ENCODE measurements at places on chromosomes 13 and 19.

DNA sequence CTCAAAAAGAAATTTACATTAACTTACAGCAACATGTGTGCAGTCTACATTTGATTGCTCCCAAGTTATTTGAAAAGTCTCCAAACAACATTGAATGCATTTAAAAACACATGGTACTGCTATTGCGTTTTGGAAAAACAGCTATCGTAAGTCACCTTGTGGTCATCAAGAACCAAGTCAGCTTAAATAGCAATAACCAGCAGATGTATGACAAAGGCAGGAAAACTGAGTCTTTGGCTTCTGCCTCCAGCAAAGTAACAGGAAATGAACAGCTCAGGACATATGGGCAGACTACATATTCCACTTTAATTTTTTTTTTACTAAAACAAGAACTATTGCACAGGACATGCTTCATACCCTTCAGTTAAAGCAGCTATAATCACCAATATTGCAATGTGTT, 580.6 kb upstream of the SPRY2 start:
- no peak for DNase-seq
- no peak overlapping the region for H3K4me3 ChIP-seq

GRCh38 chr13:97403893-97404750, 29.8 kb upstream of the RAP2A start:
- no peaks in the 10 kb centered on the region for H3K27me3 ChIP-seq
- H3K36me3 ChIP-seq, result no peaks in the 10 kb centered on the region
- H3K27ac ChIP-seq, result no peak overlapping the region
- no peak overlapping the region for H3K4me3 ChIP-seq
- no peak for DNase-seq

GRCh38 chr19:50207730-50208129, 4.3 kb downstream of the MYH14 start:
- no peaks in the 10 kb centered on the region for H3K4me1 ChIP-seq
- no peaks in the 10 kb centered on the region for H3K27me3 ChIP-seq

DNA sequence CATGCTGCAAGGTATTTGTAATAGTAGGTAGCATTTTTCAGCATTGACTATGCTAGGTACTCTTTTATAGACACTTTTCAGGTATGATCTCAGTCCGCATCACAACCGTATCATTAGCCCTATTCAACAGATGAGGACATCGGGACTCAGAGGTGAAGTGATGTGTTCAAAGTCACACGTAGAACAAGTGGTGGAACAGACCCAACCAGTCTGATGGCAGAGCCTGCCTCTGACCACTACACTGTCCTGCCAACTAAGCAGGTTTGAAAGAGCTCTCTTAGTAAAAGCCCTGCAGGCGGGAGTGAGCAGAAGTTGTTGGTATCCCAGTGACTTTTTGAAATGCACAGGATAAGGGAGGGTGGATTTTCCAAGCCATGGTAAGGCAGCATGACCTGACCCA, 20.2 kb downstream of the PAF1 start:
- no peak overlapping the region for H3K27ac ChIP-seq
- no peak overlapping the region for H3K4me3 ChIP-seq
- H3K4me1 ChIP-seq, result no peaks in the 10 kb centered on the region
- peaks cover 16% of the 10 kb centered on the region for H3K36me3 ChIP-seq

GRCh38 chr13:101523154-101524131, 71.0 kb downstream of the ITGBL1 start:
- no peaks in the 10 kb centered on the region for H3K4me1 ChIP-seq
- H3K27ac ChIP-seq, result no peak overlapping the region
- no peak overlapping the region for H3K4me3 ChIP-seq
- DNase-seq, result no peak
- H3K27me3 ChIP-seq, result no peaks in the 10 kb centered on the region

GRCh38 chr19:2032296-2032941, 16.9 kb upstream of the BTBD2 start:
- peaks cover 6% of the 10 kb centered on the region for H3K4me1 ChIP-seq
- H3K27ac ChIP-seq, result no peak overlapping the region
- no peaks in the 10 kb centered on the region for H3K36me3 ChIP-seq
- no peak overlapping the region for H3K4me3 ChIP-seq
- DNase-seq, result no peak

- H3K36me3 ChIP-seq, result no peaks in the 10 kb centered on the region
- H3K27me3 ChIP-seq, result no peaks in the 10 kb centered on the region
- H3K4me1 ChIP-seq, result no peaks in the 10 kb centered on the region
- no peak overlapping the region for H3K27ac ChIP-seq
- no peak for DNase-seq
Measured at GRCh38 chr19:13996928-13997630, 9.0 kb downstream of the RFX1 start.

GRCh38 chr19:33428627-33429125, 55.2 kb downstream of the CEBPG start:
- no peak for DNase-seq
- H3K27ac ChIP-seq, result no peak overlapping the region
- H3K36me3 ChIP-seq, result no peaks in the 10 kb centered on the region
- no peaks in the 10 kb centered on the region for H3K4me1 ChIP-seq

DNA sequence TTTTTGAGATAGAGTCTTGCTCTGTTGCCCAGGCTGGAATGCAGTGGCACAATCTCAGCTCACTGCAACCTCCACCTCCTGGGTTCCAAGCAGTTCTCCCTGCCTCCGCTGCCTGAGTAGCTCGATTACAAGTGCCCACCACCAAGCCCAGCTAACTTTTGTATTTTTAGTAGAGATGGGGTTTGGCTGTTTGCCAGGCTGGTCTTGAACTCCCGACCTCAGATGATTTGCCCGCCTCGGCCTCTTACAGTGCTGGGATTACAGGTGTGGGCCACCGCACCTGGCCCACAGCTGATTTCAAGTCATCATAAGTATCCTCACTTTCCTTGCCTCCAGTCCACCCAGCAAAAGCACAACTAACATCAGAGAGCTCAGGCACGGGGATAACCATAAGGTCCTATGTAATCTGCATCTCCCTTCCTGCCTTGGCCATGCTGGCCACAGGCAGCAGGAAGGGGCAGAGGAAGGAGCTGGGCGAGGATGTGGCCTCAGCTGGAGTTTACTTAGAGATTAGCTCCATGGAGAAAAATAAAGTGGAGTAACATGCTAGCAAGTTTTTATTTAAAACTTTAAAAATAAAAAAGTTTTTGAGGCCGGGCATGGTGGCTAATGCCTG, 22.9 kb upstream of the ADGRE1 start:
- no peaks in the 10 kb centered on the region for H3K27me3 ChIP-seq
- DNase-seq, result no peak
- H3K36me3 ChIP-seq, result no peaks in the 10 kb centered on the region
- H3K4me3 ChIP-seq, result no peak overlapping the region

- no peak overlapping the region for H3K27ac ChIP-seq
- DNase-seq, result no peak
- H3K4me3 ChIP-seq, result no peak overlapping the region
- H3K27me3 ChIP-seq, result no peaks in the 10 kb centered on the region
- H3K36me3 ChIP-seq, result no peaks in the 10 kb centered on the region
- no peaks in the 10 kb centered on the region for H3K4me1 ChIP-seq
Measured at GRCh38 chr13:54226876-54227275, 1198.3 kb downstream of the OLFM4 start.

GRCh38 chr13:113803409-113804016, 44.5 kb downstream of the TMEM255B start:
- no peaks in the 10 kb centered on the region for H3K27me3 ChIP-seq
- no peaks in the 10 kb centered on the region for H3K4me1 ChIP-seq
- no peaks in the 10 kb centered on the region for H3K36me3 ChIP-seq
- no peak overlapping the region for H3K4me3 ChIP-seq
- DNase-seq, result no peak

DNA sequence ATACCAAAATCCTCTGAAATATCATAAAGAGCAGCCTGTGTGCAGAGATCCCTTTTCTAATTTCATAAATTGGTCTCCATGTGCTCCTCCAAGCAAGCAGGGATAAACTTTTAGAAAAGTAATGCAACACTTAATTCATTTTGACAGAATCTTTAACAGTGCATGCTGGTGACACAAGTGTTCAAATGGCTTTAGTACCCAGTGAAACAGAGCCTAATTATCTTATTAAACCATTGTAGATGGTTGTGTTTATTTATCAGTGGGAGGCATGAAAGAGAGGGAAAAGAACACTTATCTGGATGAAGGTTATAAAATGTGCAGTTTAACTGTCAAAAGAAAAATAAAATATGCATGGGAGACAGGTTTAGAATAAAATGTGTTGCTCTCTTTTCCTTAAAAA, 945.0 kb upstream of the PCDH20 start:
- H3K27ac ChIP-seq, result no peak overlapping the region
- no peaks in the 10 kb centered on the region for H3K4me1 ChIP-seq
- H3K27me3 ChIP-seq, result no peaks in the 10 kb centered on the region
- no peak overlapping the region for H3K4me3 ChIP-seq

GRCh38 chr13:48874165-48874564, 101.5 kb upstream of the FNDC3A start:
- no peaks in the 10 kb centered on the region for H3K36me3 ChIP-seq
- peaks cover 15% of the 10 kb centered on the region for H3K27me3 ChIP-seq
- no peak overlapping the region for H3K4me3 ChIP-seq
- H3K4me1 ChIP-seq, result peaks cover 9% of the 10 kb centered on the region

DNA sequence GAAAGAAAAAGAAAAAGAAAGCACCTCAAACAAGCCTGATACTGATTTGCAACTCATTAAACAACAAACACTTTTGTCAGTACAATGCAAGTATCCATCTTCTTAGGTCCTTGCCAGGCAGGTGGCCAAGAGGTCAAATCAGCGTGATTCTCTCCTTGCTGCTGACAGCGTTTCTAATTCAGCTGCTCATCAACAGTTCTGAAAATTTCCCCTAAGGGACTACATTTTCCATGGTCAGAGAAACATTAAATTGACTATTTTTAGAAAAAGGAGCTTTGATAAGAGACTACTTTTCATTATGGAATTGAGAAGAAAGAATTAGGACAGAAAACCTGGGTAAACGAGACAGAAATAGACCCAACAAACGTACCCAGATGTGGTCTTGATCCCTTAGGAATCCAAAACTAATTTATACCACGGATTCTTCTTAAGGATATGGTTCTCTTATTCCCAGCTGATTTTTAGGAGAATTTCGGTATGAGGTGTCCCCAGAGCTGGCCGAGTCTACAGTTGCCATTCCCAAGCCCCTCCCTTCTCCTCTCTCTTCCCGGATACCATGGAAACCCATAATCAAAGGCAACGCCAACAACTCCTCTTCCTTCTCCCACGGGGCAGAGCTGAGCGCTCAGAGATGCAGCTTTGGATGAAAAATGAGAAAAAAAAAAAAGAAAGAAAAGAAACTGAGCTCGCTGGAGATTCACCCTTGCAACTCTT, 29.5 kb upstream of the CEBPG start:
- H3K4me1 ChIP-seq, result no peaks in the 10 kb centered on the region
- no peaks in the 10 kb centered on the region for H3K27me3 ChIP-seq
- H3K36me3 ChIP-seq, result no peaks in the 10 kb centered on the region
- no peak overlapping the region for H3K4me3 ChIP-seq

DNA sequence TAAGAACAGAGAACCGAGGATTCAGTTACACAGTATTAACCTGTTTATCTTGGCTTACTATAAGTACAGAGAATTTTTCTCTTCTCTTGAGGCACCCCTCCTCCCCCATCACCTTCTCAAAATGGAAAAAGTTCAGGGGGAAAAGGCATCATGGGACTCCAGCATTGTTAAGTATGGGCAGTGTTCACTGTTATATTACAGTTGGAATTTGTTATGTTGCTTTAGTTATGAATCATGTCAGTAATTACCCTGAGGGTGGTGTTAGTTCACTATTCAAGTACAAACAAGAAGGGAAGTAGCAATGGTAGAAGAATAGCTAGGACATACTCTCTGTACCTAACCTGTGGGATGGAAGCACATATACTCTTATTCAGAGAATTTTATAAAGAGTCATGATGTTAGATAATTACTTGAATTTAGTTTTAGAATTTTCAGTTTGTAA, 12.0 kb downstream of the LPAR6 start:
- H3K4me3 ChIP-seq, result no peak overlapping the region
- no peaks in the 10 kb centered on the region for H3K36me3 ChIP-seq
- no peaks in the 10 kb centered on the region for H3K4me1 ChIP-seq
- no peaks in the 10 kb centered on the region for H3K27me3 ChIP-seq
- DNase-seq, result no peak

DNA sequence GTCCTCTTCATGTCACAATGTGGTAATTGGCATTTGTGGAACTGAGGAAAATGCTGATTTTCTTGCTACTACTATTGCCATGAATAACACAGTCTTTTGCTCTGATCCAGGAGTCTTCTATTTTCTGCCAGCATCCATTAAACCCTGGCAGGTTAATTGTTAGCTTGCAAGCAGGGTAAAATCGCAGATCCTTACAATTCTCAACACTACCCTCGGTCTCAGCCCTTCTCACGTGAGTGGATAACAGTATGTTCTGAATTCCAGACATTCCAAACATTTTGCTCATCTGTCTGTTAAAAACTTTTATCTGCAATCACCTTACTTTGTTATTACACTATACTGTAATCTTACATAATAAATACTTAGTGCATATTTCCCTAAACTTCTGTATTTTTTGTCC, 251.3 kb upstream of the ATXN8OS start:
- no peaks in the 10 kb centered on the region for H3K27me3 ChIP-seq
- H3K4me1 ChIP-seq, result no peaks in the 10 kb centered on the region
- no peak overlapping the region for H3K4me3 ChIP-seq
- H3K36me3 ChIP-seq, result no peaks in the 10 kb centered on the region
- no peak overlapping the region for H3K27ac ChIP-seq

DNA sequence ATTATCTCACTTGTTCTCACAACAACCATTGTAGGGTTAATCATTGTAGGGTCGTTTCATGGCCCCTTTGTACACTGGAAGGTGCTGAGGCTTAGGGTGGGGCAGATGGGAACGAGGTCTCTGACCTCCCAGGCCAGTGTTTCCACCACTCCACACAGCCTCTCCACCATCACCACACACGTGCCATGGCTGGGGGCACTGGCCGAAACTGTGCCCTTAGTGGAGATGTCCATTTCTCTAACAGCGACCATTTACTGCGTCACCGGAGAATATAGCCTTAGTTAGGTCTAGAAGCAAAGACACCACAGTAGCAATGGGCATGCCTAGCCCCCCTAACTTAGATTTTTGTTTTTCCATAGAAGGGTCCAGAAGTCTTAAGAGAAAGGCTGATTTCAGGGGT, 36.5 kb downstream of the COL4A1 start:
- no peaks in the 10 kb centered on the region for H3K36me3 ChIP-seq
- H3K27me3 ChIP-seq, result no peaks in the 10 kb centered on the region
- no peak overlapping the region for H3K27ac ChIP-seq
- no peak overlapping the region for H3K4me3 ChIP-seq
- no peak for DNase-seq

DNA sequence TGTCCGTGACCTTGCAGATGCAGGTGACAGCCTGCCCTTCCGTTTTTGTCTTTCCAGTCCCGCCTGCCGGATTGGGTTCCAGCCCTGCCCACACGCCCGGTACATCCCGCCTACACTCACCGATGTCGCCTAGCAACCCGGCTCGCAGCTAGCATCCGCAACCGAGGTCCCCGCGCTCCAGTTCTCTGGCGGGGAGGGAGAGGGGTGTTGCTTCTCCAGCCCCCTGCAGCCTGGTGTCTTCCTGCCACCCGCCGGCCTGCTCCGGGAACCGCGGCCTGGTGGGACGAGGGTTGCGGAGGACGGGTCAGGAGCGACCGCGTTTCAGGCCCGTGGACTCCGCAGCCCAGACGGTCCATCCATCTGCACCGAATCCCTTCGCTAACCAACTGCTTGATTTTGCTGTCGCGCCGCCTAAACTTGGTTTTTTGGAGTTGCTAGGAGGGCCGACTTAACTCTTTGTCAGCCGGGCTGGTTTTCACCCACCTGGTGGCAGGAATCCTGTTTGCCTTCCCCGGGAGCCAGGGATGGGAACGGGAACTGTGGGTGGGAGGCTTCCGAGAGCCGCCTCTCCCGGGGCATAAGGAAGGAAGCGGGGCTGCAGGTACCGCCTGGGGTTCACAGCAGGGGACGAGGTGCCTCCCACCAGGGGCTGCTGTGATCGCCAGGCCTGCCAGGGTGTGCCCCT, 15.4 kb upstream of the MATK start:
- no peaks in the 10 kb centered on the region for H3K27me3 ChIP-seq
- peak overlapping the region; percentile 13 for H3K4me3 ChIP-seq
- no peaks in the 10 kb centered on the region for H3K36me3 ChIP-seq
